Activated CD8-positive, alpha-beta T cell treated with anti-CD3 and anti-CD28 coated beads for 36 hours (primary cell): ENCODE measurements at places on chromosomes 6 and 20. TPM values are rescaled to one million over a fixed set of nuclear protein-coding genes. Genes with fewer than 3 reads are reported as not detected.

Gene CST3
- 0.72 TPM for total RNA-seq

Gene SEMG1
- total RNA-seq, result not detected

Gene OOEP
- not detected for total RNA-seq

- DNase-seq, result no peak
These were observed 10.9 kb upstream of the MAS1 start for GRCh38 chr6:159879856-159880255.

DNA sequence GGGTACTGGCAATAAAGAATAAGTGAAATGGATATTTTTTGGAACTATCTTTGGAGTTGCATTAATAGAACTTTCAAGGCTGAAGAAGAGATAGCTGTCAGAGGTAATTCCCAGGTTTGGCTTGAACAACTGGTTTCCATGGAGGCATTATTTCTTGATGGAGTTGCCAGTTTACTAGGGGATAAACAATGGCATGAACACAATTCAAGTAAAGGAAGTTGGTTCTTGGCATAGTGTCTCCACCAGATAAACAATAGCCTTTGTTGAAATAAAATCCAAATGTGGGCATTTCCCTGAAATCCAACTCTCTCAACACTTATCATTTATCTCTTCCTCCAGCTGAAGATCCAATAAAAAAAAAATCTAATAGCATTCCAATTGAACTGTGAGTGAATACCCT is 454.9 kb downstream of the C6orf118 start:
- no peak for DNase-seq
